ENCODE measurements at places on chromosomes 11 and 22.

DNA sequence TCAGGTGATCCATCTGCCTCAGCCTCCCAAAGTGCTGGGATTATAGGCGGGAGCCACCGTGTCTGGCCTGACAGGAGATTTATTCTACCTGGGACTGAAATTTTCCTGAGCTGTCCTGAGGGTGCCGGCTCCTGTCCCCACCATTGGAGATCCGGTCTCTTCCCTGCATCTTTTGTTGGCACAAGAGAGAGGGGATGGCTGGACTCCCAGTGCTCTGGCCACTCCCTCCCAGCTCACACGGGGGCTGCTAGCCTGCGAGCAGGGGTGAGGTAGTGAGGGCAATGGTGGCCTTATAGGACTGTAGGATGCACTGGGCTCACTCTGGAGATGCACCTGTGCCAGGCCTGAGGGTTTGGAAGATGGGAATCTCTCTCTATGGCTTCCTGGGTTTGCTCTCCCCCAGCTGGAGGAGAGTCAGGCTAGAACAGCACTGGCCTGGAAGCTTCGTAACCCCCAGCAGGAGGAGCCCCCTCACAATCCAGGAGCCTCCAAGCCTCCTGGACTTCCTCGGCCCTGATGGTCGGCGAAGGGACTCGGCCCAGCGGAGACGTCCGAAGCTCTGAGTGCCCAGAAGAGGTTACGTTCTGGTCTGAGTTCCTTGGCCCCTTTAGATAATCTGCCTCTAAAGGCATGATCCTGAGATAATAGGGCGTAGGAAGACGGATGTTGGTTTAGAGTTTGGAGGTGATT is 106.4 kb downstream of the NECTIN1 start:
- no peak for DNase-seq

- DNase-seq = no peak
Measured at GRCh38 chr11:31243706-31244105, 125.8 kb downstream of the DCDC1 start.

GRCh38 chr22:21857481-21857914 is 9.9 kb downstream of the MAPK1 start:
- DNase-seq = no peak

- no peak for DNase-seq
Measured at GRCh38 chr22:45562102-45562501, 59.4 kb downstream of the FBLN1 start.

DNA sequence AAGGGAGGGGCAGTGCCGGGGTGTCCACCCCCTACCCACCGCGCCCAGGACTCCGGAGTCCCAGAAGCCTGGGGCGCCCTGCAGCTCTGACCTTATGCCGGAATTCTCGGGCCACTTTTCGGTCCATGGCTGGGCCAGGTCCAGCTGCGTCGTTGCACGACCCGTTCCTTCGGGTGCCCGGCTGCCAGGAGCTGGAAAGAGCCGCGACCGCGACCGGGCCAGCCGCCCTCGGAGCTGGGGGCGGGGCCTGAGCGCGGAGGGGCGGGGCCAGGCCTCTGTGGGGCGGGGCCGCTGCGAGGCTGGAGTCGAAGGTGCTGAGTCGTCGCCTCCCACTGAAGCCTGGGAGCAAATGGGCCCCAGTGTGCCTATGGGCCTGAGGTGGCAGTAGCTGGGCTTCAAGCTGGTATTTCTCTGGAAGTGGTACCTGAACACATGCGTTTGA is at the start of gene USH1C:
USH1C (minus strand) TSS at position 236 of the 442 bp plus-strand sequence; CDS start at position 127, 109 bp downstream.
- peak; percentile 37 for DNase-seq

DNA sequence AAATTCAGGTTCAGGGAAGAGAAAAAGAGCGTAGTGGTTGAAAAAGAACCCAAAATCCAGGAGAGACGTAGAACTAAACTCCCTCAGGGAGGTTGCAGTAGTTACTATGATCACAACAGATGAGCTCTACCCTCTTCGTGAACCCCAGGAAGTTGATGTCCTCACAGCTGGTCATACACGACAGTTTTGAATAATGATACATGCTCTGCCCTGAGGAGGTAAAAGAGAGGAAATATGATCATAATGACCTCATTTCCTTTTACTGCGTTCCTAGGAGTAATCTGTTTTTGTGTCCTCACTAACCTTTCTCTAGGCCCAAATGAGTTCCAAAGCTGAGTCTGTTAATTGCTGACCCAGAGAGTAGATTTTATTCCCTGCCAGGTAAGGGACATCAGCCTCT is 1.3 kb downstream of the PATE2 start:
- DNase-seq = no peak

GRCh38 chr22:20589614-20590476 is 82.4 kb downstream of the MED15 start:
- DNase-seq = no peak

All from frontal cortex (tissue), 4 donors.